Fibroblast of lung (primary cell): ENCODE measurements at places on chromosomes 11 and 22.

- peak; percentile 66 for DNase-seq
Observed at GRCh38 chr11:124801014-124801413, 808 bp upstream of the MSANTD2 start.

GRCh38 chr11:104060004-104060794 is 23.8 kb downstream of the DDI1 start:
- DNase-seq, result peak; percentile 9

GRCh38 chr22:17063411-17064106 is 21.2 kb upstream of the IL17RA start:
- DNase-seq, result no peak

DNA sequence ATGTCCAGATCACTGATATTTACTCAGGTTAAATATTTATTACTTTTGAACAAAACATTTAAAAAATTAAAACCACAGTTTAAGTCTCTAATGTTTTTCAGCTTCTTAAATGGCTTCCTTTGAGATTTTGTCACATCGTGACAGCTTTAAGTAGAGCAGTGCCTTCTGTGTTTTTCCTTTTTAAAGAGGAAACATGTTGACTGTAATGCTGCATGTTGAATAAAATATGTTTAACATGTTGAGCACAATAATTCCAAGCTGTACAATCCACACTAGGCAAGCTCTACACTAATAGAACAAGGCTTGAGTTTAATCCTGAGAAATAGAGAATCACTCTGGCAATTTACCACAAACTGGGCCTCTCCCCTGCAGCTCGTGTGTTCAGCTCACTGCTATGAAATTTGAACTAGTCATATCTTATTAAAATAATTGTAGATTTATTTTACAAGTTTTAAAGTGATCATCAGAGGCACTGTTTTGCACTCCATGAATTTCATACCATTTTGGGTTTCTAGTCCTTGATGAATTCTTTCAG is 368.3 kb downstream of the SOX6 start:
- no peak for DNase-seq

GRCh38 chr11:119885067-119885466 is 156.1 kb upstream of the NECTIN1 start:
- DNase-seq, result no peak

DNA sequence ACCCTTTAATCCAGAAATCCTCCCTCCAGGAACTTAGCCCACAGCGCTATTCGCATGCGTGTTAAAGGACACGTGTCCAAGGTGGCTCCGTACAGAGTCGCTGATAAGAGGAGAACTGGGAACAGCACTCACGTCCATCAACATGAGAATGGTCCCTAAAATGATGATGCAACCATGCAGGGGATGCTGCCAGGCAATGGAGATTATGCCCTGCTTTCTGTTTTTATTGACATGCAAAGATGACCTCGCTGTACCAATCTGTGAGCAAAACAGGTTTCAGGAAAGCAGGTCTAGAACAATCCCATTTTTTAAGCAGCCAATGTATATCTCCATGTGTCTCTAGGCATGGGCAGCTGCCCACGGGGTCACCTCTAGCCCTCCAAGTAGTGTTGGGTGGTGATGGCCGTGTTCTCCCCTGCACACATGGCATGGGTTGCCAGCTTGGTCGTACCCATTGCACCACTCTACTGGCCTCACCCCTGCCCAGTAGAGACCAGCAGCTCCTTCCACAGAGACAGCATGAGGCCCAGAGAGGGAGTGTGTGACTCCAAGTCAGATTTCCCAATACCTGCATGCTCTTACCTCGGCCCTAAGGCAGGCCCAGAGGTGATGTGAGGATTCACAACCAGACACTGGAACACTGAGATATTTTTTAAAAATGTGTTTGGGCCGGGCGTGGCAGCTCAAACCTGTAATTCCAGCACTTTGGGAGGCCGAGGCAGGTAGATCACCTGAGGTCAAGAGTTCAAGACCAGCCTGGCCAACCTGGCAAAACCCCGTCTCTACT is 68.3 kb upstream of the LINC01488 start:
- DNase-seq, result no peak

- DNase-seq, result no peak
Observed at GRCh38 chr11:118673361-118674081, 5.9 kb downstream of the TREH start.

- DNase-seq, result no peak
Observed at GRCh38 chr22:49769691-49770546, 57.8 kb downstream of the BRD1 start.

DNA sequence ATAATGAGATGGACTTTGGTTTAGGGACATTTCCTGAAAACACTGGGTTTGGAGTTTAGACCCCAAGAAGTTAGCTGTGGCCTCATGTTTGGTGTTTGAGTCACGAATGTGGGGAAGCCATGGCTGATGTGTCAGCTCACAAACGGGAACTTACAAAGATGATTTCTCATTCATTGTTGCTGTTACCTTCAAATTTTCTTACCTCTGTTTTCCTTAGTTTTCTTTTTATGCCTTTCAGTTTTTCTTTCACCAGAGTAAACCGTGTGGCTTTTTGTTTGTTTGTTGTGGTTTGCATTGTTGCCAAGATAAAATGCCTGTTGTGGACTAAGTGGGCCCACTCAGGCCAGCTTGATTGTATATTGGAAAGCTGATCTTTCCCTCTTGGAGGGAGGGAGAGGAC is 89.1 kb downstream of the SWAP70 start:
- DNase-seq, result peak; percentile 89

DNA sequence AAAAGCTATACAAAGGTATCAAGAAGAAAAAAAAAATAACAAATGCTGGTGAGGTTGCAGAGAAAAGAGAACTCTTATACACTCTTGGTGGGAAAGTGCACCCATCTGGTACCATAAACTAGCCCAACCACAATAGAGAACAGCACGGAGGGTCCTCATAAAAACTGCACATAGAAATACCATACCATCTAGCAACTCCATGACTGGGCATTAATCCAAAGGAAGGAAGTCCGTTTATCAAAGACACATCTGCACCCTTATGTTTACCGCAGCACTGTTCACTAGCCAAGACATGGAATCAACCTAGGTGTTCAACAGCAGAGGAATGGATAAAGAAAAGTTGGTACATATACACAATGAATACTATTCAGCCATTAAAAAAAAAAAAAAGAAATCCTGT is 10.8 kb upstream of the CLDN5 start:
- no peak for DNase-seq

DNA sequence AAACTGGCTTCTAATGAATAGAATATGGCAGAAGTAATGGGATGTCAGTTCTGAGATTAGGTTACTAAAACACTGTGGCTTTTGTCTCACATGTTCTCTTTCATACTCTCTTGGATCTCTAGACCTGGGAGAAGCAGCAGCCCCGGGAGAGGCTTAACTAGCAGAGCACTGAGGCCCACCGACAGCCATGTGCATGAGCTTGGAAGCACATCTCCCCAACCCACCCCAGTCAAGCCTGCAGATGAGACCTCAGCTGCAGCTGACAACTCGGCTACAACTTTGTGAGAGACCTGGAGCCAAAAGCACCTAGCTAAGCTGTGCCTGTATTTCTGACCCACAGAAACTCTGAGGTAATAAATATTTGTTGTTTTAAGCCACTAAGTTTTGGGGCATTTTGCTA is 100.8 kb downstream of the TRIM29 start:
- no peak for DNase-seq

GRCh38 chr22:30459181-30460052 is 12.4 kb downstream of the SEC14L3 start:
- DNase-seq, result peak; percentile 14

DNA sequence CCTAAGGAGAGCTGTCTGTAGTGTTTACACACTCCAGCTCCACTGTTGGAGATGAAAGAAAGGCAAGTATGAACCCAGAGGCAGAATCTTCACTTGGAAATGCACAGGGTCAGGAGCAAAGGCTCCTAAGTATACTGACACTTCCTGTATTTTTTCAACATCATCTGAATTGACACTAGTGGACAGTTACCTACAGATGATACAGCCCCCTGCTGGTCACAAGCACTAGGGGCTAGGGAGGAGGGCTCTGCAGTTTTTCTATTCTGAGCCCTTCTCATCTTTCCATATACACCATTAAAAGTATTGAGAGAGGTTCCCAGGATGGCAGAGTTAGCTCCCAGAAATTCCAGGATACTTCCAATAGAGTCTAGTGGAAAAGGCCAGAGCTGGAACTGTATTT is 290.3 kb upstream of the API5 start:
- DNase-seq, result no peak

- DNase-seq, result peak; percentile 33
Observed at GRCh38 chr11:75656044-75656727, 12.7 kb downstream of the MAP6 start.
